ENCODE measurements at places on chromosomes 1 and 21.

- H3K4me1 ChIP-seq: no peaks in the 10 kb centered on the region
- DNase-seq: no peak
- H3K4me3 ChIP-seq: no peak overlapping the region
- no peak overlapping the region for H3K27ac ChIP-seq
Measured at GRCh38 chr1:160007577-160008200, 24.1 kb downstream of the PIGM start.

- H3K36me3 ChIP-seq: no peaks in the 10 kb centered on the region
- no peak overlapping the region for H3K4me3 ChIP-seq
- H3K4me1 ChIP-seq: peaks cover 16% of the 10 kb centered on the region
- H3K27me3 ChIP-seq: no peaks in the 10 kb centered on the region
Measured at GRCh38 chr21:14880922-14881321, 183.9 kb downstream of the NRIP1 start.

GRCh38 chr1:222757646-222758268, 20.8 kb downstream of the FAM177B start:
- peaks cover 2% of the 10 kb centered on the region for H3K27me3 ChIP-seq
- no peaks in the 10 kb centered on the region for H3K36me3 ChIP-seq
- no peak overlapping the region for H3K27ac ChIP-seq

- DNase-seq: no peak
- H3K27me3 ChIP-seq: no peaks in the 10 kb centered on the region
- no peak overlapping the region for H3K4me3 ChIP-seq
- no peak overlapping the region for H3K27ac ChIP-seq
- H3K36me3 ChIP-seq: no peaks in the 10 kb centered on the region
Measured at GRCh38 chr1:82555501-82555900, 754.8 kb downstream of the ADGRL2 start.

DNA sequence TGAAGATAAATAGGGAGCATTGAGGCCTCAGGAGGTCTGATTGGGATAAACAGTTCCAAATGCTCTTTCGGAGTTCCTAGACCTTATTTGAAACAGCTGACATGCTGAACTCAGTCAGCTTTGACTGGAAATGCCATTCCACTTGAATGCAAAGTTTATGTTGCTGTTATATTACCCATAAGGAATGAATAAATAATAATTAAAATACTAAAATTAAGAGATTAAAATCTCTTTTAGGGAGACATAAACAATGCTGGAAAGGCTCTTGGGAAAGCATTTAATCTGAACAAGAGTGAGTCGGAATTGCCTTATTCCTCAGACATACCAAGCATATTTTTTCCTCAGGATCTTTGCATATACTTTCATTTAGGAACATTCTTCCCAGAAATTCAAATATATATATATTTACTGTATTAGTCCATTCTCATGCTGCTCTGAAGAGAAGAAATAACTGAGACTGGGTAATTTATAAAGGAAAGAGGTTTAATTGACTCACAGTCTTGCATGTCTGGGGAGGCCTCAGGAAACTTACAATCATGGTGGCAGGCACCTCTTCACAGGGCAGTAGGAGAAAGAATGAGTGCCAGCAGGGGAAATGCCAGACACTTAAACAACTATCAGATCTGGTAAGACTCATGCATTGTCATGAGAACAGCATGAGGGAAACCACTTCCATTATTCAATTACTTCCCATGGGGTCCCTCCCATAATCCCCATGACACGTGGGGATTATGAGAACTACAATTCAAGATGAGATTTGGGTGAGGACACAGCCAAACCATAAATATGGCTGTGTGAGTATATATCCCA, 318.2 kb upstream of the PLXNA2 start:
- H3K27ac ChIP-seq: no peak overlapping the region
- no peak overlapping the region for H3K4me3 ChIP-seq
- H3K4me1 ChIP-seq: no peaks in the 10 kb centered on the region
- no peak for DNase-seq

- no peak for DNase-seq
- H3K27ac ChIP-seq: peak overlapping the region; percentile 76
- H3K27me3 ChIP-seq: peaks cover 12% of the 10 kb centered on the region
Measured at GRCh38 chr1:153683854-153684253, 5.4 kb downstream of the NPR1 start.

DNA sequence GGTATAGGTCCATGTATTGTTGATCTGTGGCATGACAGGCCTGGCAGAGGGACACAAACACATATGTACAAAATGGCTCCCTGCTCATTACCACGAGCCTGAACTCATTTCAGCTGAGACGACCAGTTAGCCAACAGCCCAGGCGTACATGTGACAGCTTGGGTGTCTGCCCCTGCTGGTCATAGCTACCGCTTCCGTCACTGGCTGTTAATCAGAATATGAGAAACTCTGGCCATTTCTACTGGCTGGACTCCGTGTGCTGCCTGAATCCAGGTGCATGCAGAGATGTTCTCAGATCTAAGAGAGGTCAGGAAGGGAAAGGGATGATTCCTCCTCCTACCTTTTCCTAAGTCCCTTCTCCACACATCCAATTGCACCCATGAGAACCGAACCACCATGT, 144.5 kb downstream of the PBX1 start:
- H3K27me3 ChIP-seq: no peaks in the 10 kb centered on the region
- H3K4me1 ChIP-seq: peaks cover 80% of the 10 kb centered on the region
- no peak for DNase-seq
- no peaks in the 10 kb centered on the region for H3K36me3 ChIP-seq
- H3K4me3 ChIP-seq: no peak overlapping the region

- H3K27ac ChIP-seq: no peak overlapping the region
- H3K4me1 ChIP-seq: no peaks in the 10 kb centered on the region
- H3K4me3 ChIP-seq: no peak overlapping the region
- no peak for DNase-seq
- H3K36me3 ChIP-seq: no peaks in the 10 kb centered on the region
Measured at GRCh38 chr1:99365545-99365944, 101.3 kb downstream of the PLPPR4 start.

DNA sequence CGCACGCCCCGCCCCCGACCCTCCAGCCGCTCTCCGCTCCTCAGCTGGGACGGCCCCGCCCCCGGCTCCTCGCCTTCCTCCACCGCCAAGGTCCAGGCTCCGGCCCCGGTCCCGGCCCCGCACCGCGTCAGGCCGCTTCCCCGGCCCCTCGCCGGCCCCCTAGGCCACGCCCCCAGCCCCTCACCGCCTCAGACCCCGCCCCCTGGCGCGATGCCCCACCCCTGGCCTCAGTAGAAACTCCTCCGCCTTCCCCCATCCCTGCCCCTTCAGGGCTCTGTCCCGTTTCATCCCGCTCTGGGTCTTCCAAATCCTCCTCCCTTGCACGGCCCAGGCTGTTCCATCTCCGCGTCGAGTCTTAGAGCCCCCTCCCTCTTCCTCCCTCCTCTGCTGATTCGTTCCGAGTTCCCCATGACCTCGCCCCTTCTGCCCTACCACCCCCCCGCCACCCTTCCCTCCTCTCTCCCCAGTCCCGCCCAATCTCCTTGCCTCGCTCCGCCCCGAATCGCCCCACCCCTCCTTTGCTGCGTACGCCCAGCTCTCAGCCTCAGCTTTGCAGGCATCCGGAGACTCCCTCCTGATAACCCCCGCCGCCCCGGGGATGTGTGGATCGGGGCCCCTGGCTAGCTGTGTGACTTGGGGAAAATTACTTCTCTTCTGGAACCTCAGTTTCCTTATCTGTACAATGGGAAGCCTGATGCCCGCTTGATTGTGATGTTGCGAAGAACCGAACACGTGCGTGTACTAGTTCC, 448 bp upstream of the ASAP3 start:
- DNase-seq: peak; percentile 97
- H3K27ac ChIP-seq: peak overlapping the region; percentile 96
- H3K4me1 ChIP-seq: peaks cover 44% of the 10 kb centered on the region
- peaks cover 13% of the 10 kb centered on the region for H3K27me3 ChIP-seq
- peak overlapping the region; percentile 82 for H3K4me3 ChIP-seq

- H3K36me3 ChIP-seq: no peaks in the 10 kb centered on the region
- peaks cover 26% of the 10 kb centered on the region for H3K4me1 ChIP-seq
- DNase-seq: no peak
- no peaks in the 10 kb centered on the region for H3K27me3 ChIP-seq
Measured at GRCh38 chr21:34031835-34032370, 41.5 kb upstream of the MRPS6 start.

GRCh38 chr1:203839081-203839480, 22.3 kb upstream of the SNRPE start:
- no peaks in the 10 kb centered on the region for H3K27me3 ChIP-seq
- no peak for DNase-seq
- H3K27ac ChIP-seq: no peak overlapping the region

- H3K27me3 ChIP-seq: no peaks in the 10 kb centered on the region
- H3K27ac ChIP-seq: no peak overlapping the region
- DNase-seq: no peak
Measured at GRCh38 chr1:197725044-197725443, 50.2 kb downstream of the DENND1B start.

DNA sequence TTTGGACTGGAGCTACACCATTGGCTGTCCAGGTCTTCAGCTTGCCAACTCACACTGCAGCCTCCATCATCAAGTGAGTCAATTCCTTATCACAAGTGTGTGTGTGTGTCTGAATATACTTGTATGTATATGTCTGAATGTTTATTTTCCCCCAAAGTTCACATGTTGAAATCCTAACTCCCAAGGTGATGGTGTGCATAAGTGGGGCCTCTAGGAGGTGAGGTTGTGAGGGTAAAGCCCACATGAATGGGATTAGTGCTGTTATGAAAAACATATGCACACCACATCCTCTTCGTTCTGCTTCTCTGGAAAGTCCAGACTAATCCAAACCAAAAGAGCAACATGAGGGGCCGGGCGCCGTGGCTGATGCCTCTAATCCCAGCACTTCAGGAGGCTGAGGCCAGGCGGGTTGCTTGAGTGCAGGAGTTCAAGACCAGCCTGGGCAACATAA, 48.7 kb upstream of the LBR start:
- H3K4me1 ChIP-seq: peaks cover 14% of the 10 kb centered on the region
- H3K36me3 ChIP-seq: no peaks in the 10 kb centered on the region
- DNase-seq: no peak

DNA sequence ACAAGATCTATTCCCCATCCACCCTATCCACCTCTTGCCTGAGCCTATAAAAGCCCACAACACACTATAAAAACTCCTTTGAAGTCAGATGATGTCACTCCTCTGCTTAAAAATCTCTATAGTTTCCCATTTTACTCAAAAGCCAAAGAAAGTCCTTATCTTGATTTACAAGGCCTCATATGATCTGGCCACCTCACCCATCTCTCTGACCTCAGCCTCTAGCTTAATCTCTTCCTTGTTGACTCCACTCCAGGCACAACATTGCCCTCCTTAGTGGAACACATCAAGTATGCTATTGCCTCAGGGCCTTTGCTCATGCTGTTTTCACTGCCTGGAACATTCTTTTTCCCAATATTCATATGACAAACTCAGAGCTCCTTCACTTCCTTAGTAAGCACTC, 33.3 kb downstream of the ZNF281 start:
- H3K27me3 ChIP-seq: no peaks in the 10 kb centered on the region
- peaks cover 77% of the 10 kb centered on the region for H3K4me1 ChIP-seq
- H3K36me3 ChIP-seq: no peaks in the 10 kb centered on the region

All from WTC11 (cell line).